ENCODE measurements at places on chromosomes 11 and 22. TPM values are rescaled to one million over a fixed set of nuclear protein-coding genes. Genes with fewer than 3 reads are reported as not detected.

- no peak for DNase-seq
These were observed 742 bp downstream of the P2RY2 start for GRCh38 chr11:73218830-73219215.

- DNase-seq = no peak
These were observed 594.7 kb downstream of the METTL15 start for GRCh38 chr11:28702871-28703270.

- no peak for DNase-seq
These were observed 52.5 kb upstream of the A4GALT start for GRCh38 chr22:42773167-42773566.

DNA sequence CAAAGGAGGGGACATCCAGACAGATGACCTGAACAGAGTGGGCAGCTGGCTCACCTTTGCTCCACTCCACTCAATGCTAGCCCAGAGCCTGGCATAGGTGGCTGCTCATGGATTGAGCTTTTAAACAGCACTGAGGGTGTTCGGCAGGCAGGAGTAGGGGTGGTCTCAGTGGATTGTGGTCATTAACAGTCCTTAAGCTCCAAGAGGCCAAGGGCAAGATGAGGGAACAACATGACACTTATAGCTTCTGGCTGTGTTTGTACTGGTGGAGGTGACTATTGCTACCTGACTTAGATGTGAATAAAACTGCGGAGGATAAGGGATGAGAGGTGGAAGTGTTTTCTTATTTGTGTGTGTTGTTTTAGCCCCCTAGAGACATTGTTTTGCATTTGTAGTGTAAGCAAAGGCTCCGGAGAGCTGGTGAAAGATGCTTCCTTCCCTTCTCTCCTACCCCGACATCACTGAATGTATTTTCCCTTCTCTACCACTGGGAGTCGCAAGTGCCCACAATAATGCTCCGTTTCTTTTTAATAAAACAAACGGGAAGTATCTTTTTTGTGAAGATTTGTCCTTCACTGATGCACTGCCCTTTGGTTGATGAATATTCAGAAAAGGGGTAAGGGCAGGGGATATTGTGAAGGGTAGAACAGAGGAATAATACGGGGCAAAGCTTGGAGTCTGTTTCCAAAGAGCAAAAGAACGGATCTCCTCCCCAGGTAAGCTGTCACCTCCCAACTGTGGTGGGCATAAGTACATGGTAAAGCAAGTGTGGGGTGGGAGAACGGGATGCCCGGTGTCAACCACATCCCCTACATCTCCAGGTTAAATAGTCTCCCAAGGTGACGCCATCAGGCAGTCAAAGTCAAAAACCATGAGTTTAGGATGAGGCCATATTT is 27.5 kb upstream of the MTNR1B start:
- DNase-seq = peak; percentile 10

DNA sequence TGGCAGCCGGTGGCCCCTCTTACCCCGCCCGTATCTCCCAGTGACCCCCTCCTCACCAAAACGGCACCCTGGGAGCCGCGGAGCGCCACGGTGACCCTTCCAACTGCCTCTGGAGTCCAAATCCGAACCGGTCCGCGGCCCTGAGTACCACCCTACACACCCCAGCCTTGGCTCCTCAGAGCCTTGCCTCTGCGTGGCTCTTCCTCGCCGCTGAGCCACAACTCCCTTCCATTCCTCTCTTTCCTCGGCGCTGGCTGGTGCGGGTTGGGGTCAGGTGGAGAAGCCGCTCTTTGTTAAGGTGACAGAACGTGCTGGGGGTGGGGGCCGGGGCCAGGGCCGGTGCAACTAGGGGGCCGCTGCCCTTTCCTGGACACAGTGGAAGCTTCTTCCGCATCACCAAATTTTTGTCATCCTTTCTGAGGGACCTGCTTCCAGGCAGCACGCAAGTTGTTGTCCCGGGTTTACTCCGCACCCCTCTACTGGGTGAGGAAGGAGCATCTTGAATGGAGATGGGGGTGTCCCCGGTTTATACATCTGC is 6.5 kb downstream of the ALX4 start:
- no peak for DNase-seq

DNA sequence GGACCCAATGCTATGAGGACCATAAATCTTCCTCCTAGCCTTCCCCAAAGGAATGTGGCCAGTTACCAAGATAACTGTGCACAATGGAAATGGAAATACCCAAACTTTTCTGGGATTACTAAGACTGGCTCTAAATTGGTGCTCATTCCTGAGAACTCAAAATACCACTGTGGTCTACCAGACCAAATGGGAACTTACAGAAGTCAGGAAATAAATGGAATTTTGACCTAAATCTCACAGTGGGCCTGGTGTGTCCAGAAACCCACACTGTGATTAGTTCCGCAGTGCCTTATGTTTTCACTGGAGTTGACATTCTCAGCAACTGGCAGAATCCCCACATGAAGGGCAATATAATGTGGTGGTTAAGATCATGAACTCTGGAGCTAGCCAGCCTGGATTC is 99.4 kb upstream of the ZC3H12C start:
- DNase-seq = no peak

DNA sequence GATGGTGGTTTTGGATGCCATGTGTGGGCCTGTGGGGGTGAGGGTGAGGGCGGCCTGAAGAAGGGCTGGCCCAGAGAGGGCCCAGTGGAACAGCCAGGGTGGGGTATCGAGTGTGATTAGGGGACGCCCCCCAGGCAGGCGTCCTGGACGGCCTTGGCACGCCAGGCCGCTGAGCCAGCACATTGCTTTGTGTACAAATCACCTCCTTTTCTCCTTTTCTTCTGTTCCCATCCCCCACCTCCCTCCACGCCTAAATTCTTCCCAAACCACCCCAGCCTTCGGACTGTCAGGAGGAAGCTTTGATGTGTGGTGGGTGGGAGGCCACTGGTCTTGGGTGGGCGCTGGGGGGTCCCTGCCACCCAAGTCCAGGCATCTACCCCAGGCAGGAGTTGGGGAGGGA is 7.8 kb upstream of the CD248 start:
- no peak for DNase-seq

The DGAT2 gene
- polyA plus RNA-seq = 4.9 TPM

Data from renal pelvis (tissue), 12 donors.